Upper lobe of left lung (tissue), 6 donors: ENCODE measurements at places on chromosomes 13 and 19. TPM values are rescaled to one million over a fixed set of nuclear protein-coding genes. Genes with fewer than 3 reads are reported as not detected.
A peak's percentile ranks its signal among the peaks of the same experiment; 100 is the strongest.

DNA sequence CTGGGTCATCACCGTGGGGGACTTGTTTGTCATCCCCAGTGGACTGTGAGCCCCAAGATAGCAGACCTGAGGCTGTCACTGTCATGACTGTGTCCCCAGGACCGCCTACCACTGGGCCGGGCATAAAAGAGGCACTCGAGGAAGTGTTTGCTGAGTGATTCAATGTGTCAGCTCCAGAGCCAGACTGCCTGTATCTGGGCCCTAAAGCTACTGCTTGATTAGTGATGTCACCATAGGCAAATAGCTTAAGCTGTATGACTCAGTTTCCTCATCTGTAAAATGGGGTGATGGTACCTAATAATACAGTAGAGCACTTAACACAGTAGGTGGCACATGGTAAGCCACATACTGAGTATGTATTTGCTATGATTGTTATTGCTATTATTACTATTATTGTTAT, 11.2 kb upstream of the CEACAM19 start:
- no peak overlapping the region for H3K4me3 ChIP-seq
- H3K36me3 ChIP-seq, result peaks cover 12% of the 10 kb centered on the region
- H3K27me3 ChIP-seq, result no peaks in the 10 kb centered on the region

TEX29 gene
- total RNA-seq, result not detected

GRCh38 chr19:31938675-31939074, 406.7 kb upstream of the ZNF507 start:
- H3K4me1 ChIP-seq, result no peaks in the 10 kb centered on the region
- no peaks in the 10 kb centered on the region for H3K36me3 ChIP-seq
- H3K4me3 ChIP-seq, result no peak overlapping the region
- DNase-seq, result no peak

DNA sequence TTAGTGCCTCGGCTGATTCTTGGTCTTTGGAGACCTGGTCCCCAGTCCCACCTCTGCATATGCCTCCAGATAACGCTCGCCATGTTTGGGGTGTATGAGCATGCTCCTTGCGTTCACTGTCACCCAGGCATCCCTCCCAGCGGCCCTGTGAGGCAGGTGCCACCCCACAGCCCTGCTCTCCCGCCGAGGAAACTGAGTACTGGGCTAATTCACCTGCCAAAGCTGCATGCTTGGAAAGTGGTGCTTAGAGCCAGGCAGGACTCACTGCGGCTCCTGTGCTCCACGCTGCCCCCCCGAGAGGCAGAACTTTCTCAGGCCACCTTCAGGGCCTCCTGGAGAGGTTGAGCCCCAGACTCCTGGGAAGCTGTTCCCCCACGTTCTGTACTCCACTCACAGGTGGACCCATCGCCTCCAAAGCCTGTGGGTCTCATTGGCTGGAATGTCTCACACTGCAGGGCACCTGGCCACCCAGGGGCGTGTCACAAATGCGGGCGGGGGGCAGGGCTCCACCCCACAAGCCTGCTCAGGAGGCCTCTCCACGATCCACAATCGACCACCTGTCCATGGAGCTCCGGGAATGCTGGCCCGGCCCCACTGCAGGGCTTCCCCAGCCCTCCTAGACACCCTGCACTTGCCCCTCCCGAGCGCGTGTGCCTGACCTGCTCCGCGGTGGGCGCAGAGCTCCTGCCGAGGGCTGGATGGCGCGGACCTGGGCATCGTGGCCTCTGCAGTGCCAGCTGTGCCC, 64.6 kb downstream of the ATP11A start:
- peak overlapping the region; percentile 6 for H3K27ac ChIP-seq
- no peak overlapping the region for H3K4me3 ChIP-seq
- DNase-seq, result no peak
- no peaks in the 10 kb centered on the region for H3K27me3 ChIP-seq
- H3K36me3 ChIP-seq, result no peaks in the 10 kb centered on the region
- H3K4me1 ChIP-seq, result peaks cover 2% of the 10 kb centered on the region

- H3K27me3 ChIP-seq, result no peaks in the 10 kb centered on the region
- DNase-seq, result no peak
- no peaks in the 10 kb centered on the region for H3K4me1 ChIP-seq
- H3K27ac ChIP-seq, result no peak overlapping the region
Observed at GRCh38 chr19:50626011-50626410, 13.7 kb downstream of the SYT3 start.

DNA sequence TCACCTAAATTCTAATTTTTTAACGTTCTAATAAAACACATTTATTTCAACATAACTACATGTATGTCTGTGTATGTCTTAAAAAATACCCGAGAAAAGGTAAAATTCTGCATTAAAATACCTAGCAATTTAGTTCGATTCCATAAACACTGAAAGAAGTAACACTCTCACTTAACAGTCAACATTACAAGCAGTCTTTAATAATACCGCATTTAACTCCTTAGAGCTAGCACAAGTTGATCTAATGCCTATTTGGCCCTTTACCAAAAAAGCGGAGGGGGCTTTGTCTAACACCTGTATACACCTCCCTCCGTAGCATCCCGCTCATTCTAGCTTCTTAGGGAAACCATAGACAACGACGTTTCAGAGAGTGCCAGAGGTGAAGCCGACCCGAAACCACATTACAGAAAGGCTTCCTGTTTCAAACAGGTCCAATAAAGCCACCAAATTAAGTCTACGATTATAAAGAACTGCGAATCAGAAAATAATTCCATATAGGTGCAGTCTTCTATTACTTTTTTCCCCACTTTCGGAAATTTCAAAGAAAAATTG, 1.2 kb downstream of the SPART start:
- DNase-seq, result no peak
- peak overlapping the region; percentile 68 for H3K4me3 ChIP-seq
- H3K27me3 ChIP-seq, result no peaks in the 10 kb centered on the region
- H3K4me1 ChIP-seq, result peaks cover 32% of the 10 kb centered on the region
- H3K27ac ChIP-seq, result peak overlapping the region; percentile 98

GRCh38 chr19:38441657-38442348, 8.3 kb downstream of the RYR1 start:
- H3K4me1 ChIP-seq, result no peaks in the 10 kb centered on the region
- H3K36me3 ChIP-seq, result no peaks in the 10 kb centered on the region
- no peaks in the 10 kb centered on the region for H3K27me3 ChIP-seq

DNA sequence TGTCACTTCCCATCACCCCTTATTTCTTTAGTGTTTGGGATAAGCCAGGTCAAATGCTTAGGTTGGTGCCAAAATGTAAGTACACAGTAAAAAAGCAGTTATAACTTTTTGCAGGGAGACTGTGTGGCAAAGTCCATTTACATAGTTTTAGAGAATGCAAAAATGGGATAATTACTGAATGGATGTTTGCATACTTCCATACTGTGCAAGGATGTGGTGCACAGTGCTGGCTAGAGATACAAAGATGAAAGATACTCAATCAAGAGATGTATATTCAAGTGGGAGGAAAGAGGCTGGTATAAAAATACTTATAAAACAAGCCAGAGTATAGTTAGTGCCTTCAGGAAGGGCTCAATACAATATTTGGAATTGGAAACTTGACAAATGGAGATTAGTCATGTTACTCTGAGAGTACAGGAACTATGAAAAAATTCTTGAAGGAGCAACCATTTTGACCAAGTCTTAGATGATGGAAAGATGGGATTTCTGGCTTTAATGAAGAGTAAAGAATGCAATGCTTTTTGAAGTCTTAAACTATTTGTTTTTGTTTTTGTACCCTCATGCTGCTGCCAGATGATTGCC, 8.0 kb downstream of the PDS5B start:
- H3K36me3 ChIP-seq, result no peaks in the 10 kb centered on the region
- H3K27me3 ChIP-seq, result no peaks in the 10 kb centered on the region
- H3K4me3 ChIP-seq, result no peak overlapping the region
- DNase-seq, result no peak
- no peak overlapping the region for H3K27ac ChIP-seq

- H3K36me3 ChIP-seq, result peaks cover 52% of the 10 kb centered on the region
- H3K27ac ChIP-seq, result no peak overlapping the region
- H3K4me1 ChIP-seq, result peaks cover 9% of the 10 kb centered on the region
- H3K4me3 ChIP-seq, result no peak overlapping the region
Observed at GRCh38 chr19:3975144-3975543, 4.2 kb upstream of the DAPK3 start.
